Stromal cell of bone marrow (primary cell): ENCODE measurements at places on chromosomes 1 and 21.

- no peak for DNase-seq
Measured at GRCh38 chr1:155184351-155184811, 10.7 kb downstream of the TRIM46 start.

DNA sequence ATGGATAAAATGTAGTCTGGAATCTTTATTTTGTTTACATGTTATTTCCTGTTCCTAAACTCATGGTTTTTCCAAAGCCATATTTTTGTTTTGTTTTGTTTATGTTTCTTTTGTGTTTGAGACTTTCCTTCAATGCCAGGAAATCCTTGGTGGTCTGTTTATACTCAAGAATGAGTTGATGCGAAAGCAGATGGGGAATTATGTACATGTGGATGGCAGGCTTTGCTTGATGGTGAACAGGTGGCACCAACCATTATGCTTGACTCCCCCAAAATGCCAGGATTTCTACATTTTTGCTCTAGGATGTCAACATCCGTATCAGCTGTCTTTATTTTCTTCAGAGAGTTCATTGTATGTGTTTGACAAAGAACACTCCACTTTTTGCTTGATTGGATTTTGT, 448.5 kb downstream of the PRDM2 start:
- no peak for DNase-seq

DNA sequence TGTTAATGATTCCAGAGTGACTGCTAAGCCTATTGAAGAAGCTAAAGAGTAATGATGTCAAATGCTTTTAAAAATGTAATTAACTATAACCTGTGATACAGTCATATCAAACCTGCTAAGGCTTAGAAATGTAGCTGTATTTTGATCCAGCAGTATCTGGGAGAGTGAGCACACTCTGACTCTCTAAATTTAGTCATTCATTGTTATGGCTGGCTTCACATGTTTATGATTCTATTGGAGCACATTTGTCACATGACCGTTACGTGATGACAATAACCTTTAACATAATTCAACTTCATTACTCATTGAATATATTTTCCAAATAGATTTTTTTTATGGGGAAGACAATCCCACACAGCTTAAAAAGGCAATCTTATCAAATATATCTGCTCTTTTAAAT, 587.1 kb downstream of the LMO4 start:
- DNase-seq, result no peak

DNA sequence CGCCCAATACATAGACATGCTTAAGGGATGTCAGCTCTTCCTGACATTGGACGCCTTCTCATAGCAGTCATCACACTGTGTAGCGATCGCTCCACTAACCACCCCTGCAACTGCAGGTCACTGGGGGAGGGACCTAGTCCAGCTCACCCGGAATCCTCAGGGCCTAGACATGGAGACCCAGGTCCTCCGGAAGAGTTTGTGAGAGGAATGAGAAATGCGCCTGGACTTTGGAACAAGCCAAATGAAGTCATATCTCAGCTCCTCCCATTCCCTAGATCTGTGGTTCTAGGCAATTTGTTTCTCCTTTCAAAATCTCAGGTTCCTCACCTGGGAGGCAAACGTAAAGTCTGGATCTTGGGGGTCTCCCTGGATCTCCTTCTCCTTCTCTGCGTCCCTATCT, 253.3 kb downstream of the KAZN start:
- no peak for DNase-seq

- DNase-seq, result no peak
Measured at GRCh38 chr21:43297989-43298388, 128.9 kb downstream of the SIK1 start.

DNA sequence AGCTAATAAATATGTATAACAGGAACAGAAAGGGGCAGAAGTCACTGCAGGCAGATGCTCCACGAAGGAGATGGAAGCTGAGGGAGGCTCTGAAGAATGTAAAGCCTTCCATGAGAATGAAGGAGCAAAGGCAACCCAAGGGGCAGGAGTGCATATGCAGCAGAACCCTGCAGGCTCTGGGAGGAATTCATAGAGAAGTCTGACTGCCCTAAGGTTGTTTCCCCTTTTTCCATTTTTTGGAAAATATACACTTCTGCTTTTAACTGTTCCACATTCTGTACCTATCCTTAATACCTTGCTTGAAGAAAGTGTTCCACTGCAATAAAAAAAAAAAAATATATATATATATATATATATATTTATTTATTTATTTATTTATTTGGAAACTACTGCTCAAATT, 69.6 kb downstream of the CD34 start:
- no peak for DNase-seq

DNA sequence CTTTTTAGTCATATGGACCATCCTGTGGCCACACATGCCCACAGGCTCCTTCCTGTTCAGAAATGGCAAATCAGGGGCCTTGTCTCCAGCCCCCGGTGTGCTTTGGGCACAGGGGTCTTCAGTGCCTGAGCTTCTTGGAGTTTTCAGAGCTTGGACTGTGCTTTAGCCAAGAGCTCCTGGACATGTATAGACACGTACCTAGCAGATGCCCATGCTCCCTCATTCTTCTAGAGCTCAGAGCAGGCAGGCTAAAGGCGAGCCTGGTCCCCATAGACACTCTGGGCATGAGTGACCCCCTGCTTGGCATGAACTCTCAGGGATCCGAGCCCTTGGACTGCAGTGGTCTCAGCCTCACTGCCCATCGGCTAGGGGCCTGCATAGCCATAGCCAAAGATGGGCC, 106.8 kb downstream of the EPHB2 start:
- no peak for DNase-seq

GRCh38 chr1:31135973-31136600, 70.6 kb upstream of the PUM1 start:
- no peak for DNase-seq

DNA sequence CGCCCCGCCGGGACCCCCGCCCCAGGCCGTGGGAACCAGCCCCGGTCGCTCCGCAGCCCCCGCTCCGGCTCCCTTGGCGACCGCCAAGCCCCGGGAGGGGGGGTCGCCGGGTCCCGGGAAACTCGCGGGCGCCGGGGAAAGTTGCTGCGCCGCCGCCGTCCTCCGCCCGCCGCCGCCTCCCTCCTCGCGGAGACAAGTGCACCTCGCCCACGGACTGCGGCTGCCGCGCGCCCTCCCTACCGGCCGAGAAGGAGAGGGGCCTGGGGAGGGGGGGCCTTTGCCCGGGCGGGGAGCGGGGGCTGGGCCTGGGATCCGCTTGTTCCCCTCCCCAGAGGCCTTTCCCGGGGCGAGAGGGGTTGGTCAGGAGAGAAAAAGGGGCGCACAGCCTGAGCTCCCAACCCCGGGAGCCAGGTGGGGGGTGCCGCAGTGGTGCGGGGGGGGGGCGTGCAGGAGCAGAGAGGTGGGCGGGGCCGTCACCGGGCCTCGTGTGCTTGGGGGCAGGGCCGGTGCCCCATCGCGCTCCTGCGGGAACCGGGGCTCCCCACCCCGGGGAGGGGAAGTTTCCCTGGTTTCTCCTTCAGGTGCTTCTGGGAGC, 592 bp downstream of the AGRN start:
- DNase-seq, result no peak

DNA sequence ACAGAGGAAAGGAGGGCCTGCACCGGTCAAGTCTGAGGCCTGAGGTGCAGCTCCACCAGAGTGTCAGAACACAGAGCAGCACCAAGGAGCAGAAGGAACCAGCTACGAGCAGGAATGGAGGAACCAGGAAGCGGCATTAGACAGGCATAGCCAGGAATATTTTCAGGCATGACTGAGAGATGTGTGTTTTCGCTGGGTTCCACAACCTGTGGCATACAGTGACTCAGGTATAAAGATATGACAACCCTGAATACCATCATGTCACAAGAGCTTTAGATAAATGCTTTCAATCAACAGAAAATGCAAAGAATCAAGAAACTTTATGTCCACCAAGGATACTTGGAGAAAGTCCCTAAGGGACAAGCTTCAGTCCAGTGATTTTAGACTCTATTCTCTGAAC, 189.3 kb upstream of the NRIP1 start:
- DNase-seq, result no peak

GRCh38 chr21:44905016-44905727, 15.5 kb downstream of the ITGB2 start:
- DNase-seq, result no peak

GRCh38 chr21:17651526-17651925, 38.8 kb upstream of the BTG3 start:
- DNase-seq, result no peak

DNA sequence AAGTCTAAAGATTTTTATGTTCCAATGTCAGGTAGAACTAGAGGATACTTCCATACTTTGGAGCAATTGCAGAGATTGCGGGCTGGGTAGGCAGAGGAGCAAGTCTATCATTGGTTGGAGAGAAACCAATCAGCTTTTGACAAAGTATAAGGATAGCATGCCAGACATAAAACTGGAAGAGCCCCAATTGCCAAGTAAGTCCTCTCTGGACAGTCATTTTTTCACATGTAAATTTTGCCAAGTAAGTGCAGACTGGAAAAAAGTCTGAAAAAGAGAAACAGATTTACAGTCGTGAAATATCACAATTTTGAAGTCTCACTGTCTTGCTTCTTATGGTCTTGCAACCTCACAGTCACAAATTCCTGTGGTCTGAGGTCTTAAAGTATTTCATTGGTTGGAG, 131.4 kb upstream of the C21orf91 start:
- no peak for DNase-seq
